ENCODE measurements at places on chromosomes 5 and 9.

GRCh38 chr9:78707481-78707991, 410.6 kb downstream of the PSAT1 start:
- DNase-seq: no peak

DNA sequence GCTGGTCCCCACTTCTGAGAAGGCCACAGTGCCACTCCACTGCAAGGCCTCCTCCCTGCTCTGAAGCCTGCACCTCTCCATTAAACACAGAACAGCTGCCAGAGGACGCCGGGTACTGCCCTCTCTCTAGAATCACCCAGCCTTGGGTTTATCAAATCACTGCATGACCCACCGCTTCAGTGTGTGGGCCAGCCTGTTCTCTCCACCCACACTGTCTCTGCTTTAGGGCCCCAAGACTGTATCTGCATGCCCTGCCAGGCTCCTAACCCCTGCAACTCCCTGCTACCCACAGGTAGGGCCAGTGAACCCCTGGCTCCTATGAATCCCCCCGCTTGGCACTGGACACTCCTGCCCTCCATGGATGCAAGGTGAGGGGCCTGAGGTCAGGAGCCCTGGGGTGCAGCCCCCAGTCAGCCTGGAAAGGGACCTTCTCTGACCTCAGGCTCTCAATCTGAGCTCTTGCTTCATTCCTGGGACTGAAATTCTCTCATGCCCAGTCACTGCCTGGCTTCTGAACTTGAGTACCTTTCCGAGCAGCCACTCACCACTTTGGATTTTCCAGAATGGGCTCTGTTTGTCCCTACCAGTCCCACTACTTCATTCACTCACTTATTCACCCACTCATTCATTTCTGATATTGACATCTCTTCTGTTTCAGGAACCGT, 206.3 kb downstream of the GABBR2 start:
- DNase-seq: no peak

DNA sequence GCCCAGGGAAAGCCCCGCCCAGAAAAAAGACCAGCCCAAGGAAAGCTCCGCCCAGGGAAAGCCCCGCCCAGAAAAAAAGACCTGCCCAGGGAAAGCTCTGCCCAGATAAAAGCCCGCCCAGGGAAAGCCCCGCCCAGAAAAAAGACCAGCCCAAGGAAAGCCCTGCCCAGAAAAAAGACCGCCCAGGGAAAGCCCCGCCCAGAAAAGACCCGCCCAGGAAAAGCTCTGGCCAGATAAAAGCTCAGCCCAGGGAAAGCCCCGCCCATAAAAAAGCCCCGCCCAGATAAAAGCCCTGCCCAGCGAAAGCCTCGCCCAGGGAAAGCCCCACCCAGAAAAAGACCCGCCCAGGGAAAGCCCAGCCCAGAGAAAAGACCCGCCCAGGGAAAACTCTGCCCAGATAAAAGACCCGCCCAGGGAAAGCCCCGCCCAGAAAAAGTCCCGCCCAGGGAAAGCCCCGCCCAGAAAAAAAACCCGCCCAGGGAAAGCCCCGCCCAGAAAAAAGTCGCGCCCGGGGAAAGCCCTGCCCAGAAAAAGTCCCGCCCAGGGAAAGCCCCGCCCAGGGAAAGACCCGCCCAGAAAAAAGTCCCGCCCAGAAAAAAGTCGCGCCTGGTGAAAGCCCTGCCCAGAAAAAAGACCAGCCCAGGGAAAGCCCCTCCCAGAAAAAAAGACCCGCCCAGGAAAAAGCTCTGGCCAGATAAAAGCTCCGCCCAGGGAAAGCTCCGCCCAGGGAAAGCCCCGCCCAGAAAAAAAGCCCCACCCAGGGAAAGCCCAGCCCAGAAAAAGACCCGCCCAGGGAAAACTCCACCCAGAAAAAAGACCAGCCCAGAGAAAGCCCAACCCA, 11.9 kb downstream of the GRIN1 start:
- DNase-seq: no peak

- no peak for DNase-seq
These were observed 32.6 kb upstream of the IRX4 start for GRCh38 chr5:1915316-1915715.

GRCh38 chr5:84961903-84962302, 577.2 kb upstream of the EDIL3 start:
- no peak for DNase-seq

GRCh38 chr9:33080534-33080933, 4.1 kb upstream of the SMU1 start:
- no peak for DNase-seq

DNA sequence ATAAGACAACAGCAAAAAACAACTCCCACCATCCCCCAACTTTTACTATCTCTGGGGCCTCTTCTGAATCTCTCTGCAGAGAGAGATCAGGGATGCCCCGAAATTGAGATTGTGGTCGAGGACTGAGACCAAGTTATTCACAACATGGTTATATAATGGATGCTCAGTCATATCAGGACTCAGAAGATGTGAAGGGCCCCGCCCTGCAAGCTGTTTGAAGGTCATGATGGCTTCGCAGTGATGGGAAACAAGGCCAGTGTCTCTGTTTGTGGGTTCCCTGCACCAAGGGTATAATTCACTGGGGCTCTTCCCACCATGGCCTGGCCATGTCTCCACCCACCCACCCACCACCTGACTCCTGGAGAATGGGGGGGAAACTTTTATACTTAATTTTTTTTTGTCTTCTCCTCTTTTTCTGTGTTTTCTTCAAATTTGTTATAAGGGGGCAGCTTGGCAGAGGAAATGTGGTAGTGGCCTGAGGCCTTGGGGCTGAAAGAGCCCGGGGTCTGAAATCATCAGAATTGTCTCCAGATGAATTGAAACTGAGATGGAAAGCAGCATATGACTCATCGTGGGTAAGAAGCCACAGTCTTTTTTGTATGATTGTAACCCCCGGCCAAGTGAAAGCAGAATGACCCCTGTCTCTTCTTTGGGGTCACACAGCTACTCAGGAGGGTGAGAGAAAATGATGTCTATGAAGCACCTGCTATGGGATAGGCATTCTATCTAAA, 15.0 kb upstream of the TEX48 start:
- no peak for DNase-seq

GRCh38 chr5:94675965-94676618, 57.6 kb downstream of the SLF1 start:
- no peak for DNase-seq

DNA sequence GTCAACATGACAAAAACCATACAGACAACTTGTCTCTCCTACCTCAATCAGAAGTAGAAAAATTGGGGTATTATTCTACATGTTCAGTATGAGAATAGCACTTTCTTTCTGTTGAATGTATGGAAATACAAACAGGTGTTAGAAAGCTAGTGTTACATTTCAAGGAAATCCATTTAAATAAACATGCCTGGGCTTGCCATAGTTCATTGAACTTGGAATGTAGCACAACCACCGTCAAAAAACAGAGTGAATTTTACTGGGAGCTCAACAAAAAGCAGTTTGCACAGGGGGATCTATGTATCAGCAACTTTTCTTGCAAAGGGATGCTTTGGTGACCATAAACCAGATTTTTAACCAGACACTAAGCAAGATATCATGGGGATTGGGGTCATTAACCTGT, 307.9 kb upstream of the SMARCA2 start:
- no peak for DNase-seq

- no peak for DNase-seq
These were observed 977 bp downstream of the MGAT4B start for GRCh38 chr5:179805529-179806249.

- DNase-seq: no peak
These were observed 237.1 kb upstream of the PUM3 start for GRCh38 chr9:3080951-3081350.

DNA sequence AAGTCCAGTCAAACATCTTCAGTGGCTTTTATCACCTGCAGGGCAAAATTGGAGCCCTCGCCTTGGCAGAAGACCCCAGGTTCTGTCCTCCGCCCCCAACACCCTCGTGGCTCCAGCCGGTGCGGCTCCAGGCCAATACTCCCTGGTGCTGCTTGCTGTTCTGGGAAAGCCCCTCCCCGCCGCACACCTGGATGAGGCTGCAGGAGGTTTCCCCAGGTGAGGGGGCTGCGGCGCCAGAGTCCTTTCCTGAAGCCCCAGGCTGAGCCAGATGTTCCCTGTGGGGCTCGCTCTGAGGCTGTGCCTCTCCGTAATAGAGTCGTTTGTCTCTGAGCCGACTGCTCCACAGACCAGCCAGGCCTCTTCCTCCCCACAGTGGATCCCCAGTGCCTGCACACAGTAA, 375.4 kb upstream of the IRX1 start:
- DNase-seq: no peak

GRCh38 chr5:127568166-127568565, 50.7 kb downstream of the PRRC1 start:
- no peak for DNase-seq

GRCh38 chr9:28808042-28808441, 1234.8 kb upstream of the C9orf72 start:
- DNase-seq: no peak

GRCh38 chr9:94639061-94639998, at the start of gene FBP1:
Gene FBP1, minus strand, starts transcription at chr9:94639518. Its CDS starts 208 bp downstream, at chr9:94639310.
- no peak for DNase-seq

DNA sequence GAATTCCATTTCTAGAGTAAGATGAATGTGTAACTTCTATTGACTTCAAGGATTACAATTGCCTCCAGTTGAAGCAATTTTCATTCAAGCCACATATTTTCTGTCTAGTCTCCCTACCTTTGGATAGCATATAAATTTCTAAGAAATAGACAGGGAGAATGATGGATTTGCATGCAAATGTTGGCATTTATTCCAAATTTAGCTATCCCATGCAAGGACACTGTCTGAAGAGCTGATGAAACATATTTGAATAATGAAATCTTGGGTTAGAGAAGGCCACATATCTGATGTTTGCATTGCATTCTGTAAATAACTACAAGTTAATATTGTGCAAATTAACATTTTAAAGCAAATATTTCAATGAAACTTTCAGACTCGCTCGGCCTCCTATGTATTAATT, 36.0 kb upstream of the NAA35 start:
- no peak for DNase-seq

DNA sequence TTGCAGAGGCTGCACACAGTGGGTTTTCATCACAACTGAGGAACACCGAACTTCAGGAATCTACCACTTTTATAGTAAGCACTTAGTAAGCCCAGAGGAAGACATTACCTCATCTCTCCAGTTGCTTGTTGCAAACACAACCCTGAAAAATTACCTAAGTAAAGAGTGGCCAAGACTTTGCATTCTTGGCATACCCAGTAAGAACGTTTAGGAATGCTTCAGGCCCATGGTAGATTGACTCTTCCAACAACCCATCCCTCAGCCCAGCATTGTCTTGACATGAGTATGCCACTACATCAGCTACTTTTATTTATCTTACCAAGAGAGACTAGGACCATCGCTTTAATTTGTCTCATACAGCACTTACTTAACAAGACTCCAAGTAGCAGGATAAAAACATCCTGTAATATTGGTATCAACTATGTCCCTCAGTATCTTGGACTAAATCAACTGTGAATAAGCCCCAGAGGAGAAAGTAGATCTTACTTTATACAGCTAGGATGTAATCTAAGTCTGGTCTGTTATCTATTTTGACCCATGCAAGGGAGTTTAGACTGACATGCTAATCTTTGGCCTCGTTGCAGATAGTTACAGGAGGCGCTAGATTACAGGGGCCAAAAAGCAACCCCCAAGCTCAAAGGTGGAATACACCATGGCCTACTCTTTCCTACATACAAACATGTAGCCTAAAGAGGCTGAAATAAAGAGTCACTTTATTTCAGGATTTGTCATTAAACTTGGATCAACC, 114.9 kb downstream of the INVS start:
- no peak for DNase-seq

DNA sequence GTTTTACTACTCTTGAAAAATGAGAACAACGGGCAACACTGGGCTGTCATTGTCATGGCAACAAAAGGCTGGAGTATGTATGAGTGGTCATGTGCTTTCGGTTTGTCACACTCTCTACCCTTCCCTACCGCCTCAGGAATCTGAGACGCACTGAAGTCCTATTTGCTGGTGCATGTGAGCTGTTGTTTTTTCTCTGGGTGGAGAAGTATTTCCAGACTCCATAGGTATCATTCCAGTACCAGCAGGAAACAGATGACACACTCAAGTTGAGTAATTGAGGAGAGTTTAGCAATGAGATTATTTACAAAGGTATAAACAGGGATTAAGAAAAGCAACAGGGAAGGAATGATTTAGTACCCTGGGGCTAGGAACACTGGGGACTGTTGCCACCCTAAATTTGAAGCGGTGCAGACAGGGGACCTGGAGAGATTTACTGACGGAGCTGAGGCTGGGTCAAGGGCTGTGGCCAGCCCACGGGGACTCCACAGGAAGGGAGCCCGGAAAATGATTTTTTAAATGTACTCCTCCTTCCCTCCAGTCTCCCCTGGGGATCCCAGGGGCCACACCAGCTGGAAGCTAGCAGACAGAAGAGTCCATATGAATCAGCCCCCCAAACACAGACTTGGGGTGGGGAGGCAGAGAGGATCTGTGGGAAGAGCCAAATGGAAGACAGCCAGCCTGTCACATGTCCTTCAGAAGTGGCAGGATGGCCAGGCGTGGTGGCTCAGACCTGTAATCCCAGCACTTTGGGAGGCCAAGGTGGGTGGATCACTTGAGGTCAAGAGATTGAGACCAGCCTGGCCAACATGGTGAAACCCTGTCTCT, 13.2 kb upstream of the ZBTB43 start:
- no peak for DNase-seq

GRCh38 chr5:153523831-153524230, 33.4 kb downstream of the GRIA1 start:
- DNase-seq: no peak

- DNase-seq: no peak
These were observed 5.0 kb downstream of the LAMC3 start for GRCh38 chr9:131013771-131014676.
